ENCODE measurements at places on chromosomes 2 and 18.

DNA sequence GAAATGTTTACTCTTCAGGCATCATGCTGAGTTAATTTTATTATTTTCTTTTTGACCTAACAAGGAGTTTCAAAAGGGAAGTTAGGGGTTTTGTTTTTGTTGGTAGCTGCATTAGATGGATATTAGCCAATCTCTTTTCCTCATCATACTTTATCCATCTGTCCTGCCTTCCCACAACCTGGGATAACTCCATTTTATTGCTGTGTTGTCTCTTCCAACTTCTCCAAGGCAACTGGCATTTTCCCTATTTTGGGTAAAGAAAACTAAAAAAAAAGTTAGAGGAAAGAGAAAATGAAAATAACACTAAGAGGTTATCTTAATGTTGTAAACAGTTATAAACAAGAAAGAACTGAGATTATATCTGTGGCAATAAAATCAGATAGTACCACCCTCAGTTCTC, 147.0 kb downstream of the PID1 start:
- DNase-seq, result no peak

GRCh38 chr18:54359233-54359632, 1.5 kb downstream of the C18orf54 start:
- DNase-seq, result no peak

GRCh38 chr18:72544092-72544886, at the start of gene CBLN2:
Gene CBLN2 (minus strand): TSS chr18:72544342. CDS start chr18:72542160, 2,182 bp downstream.
- DNase-seq, result peak; percentile 55

- no peak for DNase-seq
These were observed 33.7 kb upstream of the TMEM177 start for GRCh38 chr2:119645173-119645855.

DNA sequence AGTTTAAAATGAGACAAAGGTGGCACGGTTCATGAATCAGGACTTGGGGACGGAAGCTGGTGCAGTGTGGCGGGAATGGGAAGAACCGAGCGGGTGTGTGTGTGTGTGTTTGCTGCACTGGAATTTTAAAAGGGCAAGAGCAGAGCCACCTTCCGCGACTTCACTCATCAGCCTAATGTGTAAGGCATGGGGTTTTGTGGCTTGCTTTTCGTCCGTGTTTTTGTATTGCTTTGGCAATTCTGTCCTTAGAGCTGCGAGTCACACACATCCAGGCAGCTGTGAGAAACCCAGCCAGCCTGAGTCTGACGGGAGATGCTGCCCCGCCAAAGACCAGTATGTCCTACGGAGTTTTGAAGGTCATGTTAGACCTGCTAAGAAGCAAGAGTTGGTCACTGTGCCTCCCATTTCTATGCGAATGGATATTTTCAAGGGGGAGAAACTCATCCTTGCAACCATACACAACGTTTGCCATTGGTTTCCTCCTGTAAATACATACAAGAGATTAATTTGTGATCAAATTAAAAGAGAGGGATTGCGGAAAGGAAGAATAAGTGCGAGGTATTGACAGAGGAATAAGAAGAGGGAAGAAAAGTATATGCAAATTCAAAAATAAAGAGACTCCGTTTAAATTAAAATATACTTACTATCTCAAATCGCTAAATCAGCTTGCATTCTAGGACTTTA, 665 bp upstream of the CACNB4 start:
- DNase-seq, result peak; percentile 23

GRCh38 chr2:25380586-25381375, 39.1 kb upstream of the DNMT3A start:
- no peak for DNase-seq

DNA sequence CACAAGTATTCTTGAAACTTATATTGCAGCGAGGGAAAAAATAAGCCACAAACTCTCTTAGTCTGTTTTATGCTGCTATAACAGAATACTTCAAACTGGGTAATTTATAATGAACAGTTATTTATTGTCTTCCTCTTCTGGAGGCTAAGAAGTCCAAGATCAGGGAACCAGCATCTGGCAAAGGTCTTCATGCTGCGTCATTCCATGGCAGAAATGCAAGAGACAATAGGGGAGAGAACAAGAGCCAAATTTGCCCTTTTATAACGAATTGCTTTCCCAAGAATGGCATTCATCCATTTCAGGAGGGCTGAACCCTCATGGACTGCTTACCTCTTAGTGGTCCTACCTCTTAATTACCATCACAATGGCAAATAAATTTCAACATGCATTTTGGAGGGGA, 46.5 kb downstream of the MAPRE2 start:
- DNase-seq, result no peak

GRCh38 chr2:8168876-8169424, 512.9 kb upstream of the ID2 start:
- no peak for DNase-seq

GRCh38 chr2:232228971-232229894, 149.3 kb upstream of the ALPP start:
- no peak for DNase-seq

DNA sequence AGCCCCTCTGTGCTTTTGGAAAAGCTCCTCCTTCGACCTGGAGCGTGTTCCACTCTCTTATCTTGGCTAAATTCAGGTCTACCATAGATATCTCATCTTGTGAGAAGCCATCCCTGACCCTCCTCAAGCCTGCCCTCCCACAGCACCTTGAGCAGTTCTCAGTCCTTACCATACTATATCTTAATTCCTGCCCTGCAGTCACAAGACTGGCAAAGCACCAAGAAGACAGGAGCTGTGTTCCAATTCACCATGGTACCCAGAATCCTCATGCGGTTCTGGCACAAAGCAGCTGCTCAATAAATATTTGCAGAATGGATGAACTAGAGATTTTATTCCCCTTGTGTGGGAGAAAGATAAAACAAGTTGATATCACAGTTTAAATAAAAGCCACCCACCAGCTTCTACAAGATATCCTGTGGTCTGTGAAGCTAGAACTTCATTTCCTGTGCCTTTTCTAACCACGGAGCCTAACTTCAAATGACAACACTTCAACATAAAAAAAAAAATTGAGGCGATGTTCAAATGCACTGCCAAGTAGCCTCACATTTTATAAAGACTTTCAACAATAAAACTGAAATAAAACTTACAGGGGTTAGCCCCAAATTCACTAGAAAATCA, 19.5 kb downstream of the MARCHF4 start:
- DNase-seq, result no peak

DNA sequence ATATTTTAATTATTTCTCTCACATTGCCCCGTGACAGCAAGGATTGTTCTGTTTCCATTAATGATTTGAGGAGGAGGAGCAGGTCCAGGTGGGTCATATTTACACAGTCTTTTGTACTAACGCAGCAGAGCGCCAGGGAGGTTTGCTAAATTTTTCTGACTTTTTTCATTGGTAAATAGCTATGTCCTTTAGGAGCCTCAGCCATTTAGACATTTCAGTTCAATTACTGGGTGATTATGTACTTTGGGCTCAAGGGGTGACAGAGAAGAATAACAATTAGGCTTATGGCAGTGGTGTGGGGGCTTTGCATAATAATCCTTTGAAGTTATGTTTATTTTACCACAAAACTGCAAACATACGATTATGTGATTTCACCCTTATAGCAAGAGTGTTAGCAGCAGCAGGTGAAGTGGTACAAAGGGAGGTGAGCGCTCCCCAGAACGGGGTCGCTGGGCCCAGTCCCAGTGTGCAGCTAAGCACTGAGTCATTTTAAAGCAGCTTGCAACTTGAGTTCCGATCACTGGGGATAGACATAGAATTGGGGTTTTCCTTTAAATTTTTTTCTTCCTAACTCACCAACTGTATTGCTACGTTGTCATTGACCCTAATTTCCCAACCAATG, 80.3 kb downstream of the TSHZ1 start:
- DNase-seq, result no peak

GRCh38 chr2:101549371-101549770, 74.5 kb upstream of the RFX8 start:
- no peak for DNase-seq

DNA sequence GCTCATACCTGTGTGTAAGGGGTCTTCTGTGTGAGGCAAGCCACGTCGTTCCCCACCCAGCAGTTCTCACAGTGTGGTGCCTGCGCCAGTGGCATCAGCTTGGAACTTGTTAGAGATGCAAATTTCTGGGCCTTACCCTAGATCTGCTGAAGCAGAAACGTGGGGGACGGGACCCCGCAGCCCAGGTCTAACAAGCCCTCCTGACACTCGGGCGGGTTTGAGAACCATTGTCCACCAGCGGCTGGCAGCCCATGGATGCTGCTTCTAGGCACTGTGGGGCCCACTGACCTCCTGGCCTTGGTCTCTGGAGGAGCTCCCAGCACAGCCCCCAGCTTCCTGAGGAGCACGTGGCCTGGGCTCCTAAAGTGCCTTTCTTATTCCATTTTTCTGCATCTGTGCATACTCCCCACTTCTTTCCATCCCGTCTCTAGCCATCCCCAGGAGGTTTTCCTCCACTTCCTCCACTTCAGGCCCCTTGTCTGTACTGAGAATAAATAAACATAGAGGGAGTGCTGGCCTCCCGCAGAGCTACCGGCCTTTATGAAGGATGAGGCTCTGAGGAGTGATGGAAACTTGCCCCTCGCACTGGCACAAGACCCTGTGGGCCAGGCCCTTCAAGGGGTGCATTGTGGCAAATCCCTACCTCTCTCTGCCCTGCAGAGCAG, 94.3 kb downstream of the GALR1 start:
- DNase-seq, result no peak

DNA sequence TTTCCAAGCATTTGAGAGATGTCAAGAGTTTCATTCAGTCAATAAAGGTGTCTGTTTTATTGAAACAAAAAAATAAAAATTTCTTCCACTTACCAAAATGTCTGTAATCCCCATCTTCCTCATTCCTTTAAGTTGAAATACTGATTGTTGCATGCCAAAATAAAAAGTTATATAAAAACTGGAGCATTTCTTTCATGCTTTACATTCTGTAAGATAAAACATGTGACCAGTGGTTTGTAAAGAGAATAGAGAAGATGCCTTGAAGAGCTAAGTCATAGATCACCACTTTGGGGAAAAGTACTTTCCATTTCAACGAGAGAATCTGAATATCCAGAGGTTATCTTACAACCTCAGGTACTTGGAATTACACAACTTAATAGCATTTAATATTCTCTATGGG, 35.9 kb upstream of the MYO1B start:
- DNase-seq, result no peak

DNA sequence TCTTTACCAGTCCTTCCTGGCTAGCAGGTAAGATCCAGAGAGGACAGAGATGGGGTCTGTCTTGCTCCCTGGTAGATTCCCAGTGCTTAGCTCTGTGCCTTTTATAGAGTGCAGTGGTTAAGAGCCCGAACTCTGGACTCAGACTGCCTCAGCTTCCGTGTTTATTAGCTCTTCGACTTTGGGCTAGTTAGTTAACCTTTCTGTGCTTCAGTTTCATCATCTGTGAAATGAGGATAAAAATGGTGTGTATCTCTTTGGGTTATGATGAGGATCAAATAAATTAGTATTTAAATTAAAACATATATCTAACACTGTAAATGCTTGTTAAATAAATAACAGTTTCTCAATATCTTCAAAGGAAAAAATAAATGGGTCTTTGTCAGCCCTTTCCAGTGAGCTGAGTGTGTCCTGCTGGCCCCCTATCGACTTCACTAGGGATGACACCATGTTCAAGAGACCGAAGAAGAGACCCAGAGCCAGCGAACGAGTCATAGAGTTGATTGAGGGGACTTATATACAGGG, 38.2 kb downstream of the CERS6 start:
- no peak for DNase-seq

DNA sequence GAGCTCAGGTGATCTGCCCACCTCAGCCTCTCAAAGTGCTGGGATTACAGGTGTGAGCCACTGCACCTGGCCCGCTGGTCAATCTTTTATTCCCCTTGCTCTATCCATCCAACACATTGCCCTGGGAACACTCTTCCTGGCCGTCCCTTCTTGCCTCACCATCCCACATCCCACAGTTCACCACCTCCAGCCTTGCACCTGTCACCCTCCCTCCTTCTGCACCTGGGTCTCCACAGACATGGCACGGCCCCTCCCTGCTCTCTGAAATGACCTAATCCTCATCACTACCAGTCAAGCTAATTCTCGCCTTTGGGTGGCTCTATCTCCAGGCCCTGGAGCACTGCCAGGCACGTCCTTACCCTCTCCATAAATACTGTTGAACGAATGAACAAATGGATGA, 116.9 kb upstream of the TEX51 start:
- DNase-seq, result no peak

GRCh38 chr2:39631718-39632117, 34.0 kb upstream of the TMEM178A start:
- no peak for DNase-seq

DNA sequence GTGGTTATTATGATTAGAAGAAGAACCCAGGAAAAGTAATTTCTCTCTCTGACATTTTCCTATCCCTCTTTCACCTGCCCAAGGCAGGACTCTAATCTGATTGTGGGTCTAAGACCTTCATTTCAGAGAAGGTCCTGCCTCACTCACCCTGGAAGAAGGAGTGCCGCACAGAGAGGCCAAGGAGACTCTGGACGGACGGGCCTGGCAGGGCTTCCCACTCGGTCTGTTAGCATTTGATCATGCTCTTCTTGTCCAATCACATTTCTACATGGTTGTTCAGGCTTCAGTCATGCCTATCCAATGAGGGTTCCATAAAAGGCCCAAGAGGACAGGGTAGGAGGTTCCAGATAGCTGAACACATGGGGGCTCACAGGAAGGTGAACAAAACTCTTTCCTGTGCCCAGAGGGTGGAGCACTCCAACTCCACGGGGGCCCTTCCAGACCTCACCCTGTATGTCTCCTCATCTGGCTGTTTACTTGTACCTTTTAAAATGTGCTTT, 27.0 kb downstream of the ZNF892 start:
- no peak for DNase-seq

- DNase-seq, result no peak
These were observed 28.7 kb upstream of the CABLES1 start for GRCh38 chr18:23106575-23106974.

- no peak for DNase-seq
These were observed 30.8 kb upstream of the AAK1 start for GRCh38 chr2:69674316-69674670.

DNA sequence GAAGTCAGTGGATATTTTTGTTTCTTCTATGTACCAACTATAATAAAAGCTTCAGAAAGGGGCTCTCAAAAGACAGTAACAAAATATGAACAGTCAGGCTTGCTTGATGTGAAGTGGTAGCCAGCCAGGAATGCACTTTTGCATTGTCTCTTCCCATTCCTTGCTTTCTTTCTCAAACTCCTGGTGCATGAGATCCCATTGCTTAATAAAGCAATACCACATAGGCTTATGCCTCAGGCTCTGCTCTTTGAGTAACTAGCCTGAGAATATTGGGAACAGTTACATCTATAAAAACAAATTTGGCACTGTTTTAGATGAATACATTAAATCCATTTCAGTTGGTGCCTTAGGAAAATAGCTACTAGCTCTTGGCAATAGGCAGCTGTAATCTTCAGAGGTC, 62.6 kb upstream of the ST6GAL2 start:
- no peak for DNase-seq

GRCh38 chr2:50402654-50402960, 629.3 kb downstream of the NRXN1 start:
- no peak for DNase-seq
